Mesenteric fat pad (tissue), 1 donor: ENCODE measurements at places on chromosomes 12 and 14.

- peak; percentile 55 for DNase-seq
Measured at GRCh38 chr12:34297126-34297789, 275.0 kb downstream of the ALG10 start.

DNA sequence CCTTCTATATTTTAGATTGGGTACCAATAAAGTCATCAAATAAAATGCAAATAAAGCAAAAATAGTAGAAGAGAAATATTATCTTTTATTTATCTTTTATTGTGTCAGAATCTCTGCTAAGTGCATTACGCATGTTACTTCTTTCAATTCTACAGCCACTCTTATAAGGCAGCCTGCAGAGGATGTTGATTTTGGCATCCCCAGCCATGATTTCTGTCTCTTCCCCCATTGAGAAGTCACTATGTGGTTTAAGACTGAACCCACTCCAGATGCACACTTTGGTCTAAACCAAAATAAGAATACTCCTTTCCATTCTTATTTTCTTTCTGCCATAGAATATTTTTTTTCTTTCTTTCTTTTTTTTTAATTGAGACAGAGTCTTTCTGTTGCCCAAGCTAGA, 56.0 kb upstream of the ACSS3 start:
- no peak for DNase-seq

GRCh38 chr12:124605883-124606774, 38.7 kb upstream of the NCOR2 start:
- DNase-seq: no peak

DNA sequence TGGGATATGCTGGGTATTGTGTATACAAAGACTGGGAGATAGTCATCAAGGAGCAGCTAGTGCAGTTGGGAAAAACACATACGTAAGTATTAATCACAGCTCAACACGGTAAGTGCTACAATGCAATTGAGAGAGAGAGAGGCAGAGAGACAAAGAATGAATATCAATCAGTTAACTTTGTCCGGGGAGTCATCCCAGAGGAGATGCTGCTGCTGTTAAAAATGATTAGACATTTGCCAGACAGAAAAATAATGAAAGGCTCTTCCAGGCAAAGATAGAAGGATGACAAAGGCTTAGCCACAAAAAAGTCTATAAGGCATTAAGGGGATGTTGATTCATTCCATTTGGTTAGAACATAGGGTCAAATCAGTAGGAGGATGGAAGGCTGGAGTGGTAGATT, 45.1 kb downstream of the AKAP6 start:
- no peak for DNase-seq

GRCh38 chr12:124952801-124953200, 36.1 kb downstream of the DHX37 start:
- no peak for DNase-seq

GRCh38 chr12:51911788-51912711, 4.7 kb downstream of the ACVRL1 start:
- DNase-seq: peak; percentile 89

DNA sequence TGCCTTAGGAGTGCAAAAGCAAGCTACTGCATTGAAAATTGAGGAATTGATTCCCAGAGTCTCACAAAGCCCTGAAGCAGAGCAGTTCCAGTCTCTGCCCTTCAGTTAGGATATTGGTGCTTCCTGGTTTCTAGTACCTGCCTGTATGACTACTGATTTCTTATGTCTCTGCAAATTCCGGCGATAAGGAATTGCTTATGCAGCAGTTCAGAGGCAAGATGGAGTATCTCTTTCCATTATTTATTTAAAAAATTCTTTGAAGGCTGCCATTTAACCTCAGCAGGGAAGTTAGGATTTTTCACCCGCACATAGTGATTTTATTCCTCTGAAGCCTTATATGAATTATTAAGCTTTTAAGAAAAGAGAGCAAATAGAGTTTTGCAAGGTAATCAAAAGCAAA, 184.9 kb upstream of the SSTR1 start:
- DNase-seq: no peak

GRCh38 chr12:117143008-117143532, 43.9 kb upstream of the TESC start:
- DNase-seq: no peak

GRCh38 chr12:3658327-3659163, 94.4 kb downstream of the CRACR2A start:
- DNase-seq: no peak

- no peak for DNase-seq
Measured at GRCh38 chr14:106372870-106373652, 846.7 kb downstream of the TMEM121 start.

- DNase-seq: no peak
Measured at GRCh38 chr12:53618275-53618674, 7.9 kb downstream of the ATF7 start.

DNA sequence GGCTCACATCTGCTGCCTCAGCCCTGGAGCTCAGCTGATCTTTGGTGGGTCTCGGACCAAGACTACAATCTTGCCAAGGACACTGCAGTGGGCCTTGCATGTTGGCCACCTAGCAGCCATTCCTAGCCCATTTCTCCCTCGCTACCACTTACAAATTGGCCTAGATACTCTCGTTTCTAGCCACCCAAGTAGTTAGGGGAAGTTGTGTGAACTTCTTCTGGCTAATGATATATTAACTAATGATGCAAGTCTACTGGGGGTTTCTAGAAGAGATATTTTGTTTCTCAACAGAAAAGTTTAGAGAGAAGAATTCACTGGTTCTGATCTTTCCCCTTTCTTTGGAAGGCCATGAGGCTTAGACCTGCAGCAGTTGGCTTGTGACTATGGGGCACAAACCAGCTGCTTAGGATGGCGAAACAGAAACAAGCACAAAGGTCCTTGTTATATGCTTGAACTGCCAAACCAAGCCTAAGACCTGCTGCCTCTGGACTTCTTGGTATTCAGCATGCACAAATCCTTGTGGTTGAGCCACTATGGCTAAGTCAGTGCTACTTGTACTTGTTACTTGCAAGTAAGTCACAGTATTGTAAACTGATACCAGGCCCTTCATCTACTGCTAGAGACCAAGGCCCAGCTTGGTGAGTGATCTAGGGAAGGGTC, 30.5 kb upstream of the GPATCH2L start:
- no peak for DNase-seq

GRCh38 chr14:22715186-22715812, 51.2 kb upstream of the OXA1L start:
- no peak for DNase-seq

DNA sequence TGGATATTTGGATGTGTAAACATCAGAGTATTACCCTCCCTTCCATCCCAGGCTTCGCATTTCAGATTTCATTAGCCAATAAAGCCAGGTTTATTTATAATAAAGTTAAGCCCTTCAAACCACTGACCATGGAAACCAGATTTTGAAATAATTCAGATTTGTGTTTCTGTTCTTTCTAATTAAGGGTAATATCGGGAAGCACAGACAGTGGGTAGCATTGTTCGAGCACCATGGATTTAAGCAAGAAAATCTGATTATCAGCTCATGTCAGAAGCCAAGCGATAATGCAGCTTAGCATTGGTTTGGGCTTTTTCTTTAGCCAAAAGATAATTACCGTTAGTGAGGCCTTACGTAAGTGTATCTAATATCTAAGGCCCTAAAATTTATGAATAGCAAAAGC, 116.1 kb downstream of the C12orf42 start:
- DNase-seq: no peak

DNA sequence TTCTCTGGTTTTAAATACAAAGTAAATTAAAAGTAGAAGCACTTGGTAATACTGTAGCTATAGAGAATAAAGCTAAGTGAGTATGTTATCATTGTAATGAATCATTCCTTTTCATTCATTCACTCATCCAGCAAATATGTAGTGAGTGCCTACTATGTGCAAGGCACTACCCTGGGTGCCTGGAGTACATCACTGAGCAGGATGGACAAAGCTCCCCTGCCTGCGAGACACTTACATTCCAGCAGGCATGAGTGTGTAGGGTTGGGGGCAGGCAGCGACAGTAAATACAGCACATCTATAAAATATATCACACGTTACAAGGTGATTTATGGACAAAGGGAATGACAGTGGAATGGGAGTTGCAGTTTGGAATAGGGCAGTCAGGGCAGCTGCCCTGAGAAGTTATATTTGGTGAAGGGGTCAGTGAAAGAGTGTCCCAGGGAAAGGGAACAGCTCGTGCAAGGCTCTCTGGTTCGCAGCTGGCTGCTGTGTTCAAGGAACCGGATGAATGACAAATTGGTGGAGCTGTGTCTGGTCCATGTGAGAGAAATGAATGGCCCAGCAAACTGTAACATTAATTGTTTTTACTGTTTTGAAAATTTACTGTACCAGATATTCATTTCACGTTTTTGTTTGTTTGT, 159.6 kb downstream of the CRADD start:
- DNase-seq: no peak

GRCh38 chr14:104335176-104335575, 196.8 kb downstream of the KIF26A start:
- DNase-seq: peak; percentile 65

- DNase-seq: peak; percentile 35
Measured at GRCh38 chr12:104596134-104596799, 139.5 kb downstream of the CHST11 start.

DNA sequence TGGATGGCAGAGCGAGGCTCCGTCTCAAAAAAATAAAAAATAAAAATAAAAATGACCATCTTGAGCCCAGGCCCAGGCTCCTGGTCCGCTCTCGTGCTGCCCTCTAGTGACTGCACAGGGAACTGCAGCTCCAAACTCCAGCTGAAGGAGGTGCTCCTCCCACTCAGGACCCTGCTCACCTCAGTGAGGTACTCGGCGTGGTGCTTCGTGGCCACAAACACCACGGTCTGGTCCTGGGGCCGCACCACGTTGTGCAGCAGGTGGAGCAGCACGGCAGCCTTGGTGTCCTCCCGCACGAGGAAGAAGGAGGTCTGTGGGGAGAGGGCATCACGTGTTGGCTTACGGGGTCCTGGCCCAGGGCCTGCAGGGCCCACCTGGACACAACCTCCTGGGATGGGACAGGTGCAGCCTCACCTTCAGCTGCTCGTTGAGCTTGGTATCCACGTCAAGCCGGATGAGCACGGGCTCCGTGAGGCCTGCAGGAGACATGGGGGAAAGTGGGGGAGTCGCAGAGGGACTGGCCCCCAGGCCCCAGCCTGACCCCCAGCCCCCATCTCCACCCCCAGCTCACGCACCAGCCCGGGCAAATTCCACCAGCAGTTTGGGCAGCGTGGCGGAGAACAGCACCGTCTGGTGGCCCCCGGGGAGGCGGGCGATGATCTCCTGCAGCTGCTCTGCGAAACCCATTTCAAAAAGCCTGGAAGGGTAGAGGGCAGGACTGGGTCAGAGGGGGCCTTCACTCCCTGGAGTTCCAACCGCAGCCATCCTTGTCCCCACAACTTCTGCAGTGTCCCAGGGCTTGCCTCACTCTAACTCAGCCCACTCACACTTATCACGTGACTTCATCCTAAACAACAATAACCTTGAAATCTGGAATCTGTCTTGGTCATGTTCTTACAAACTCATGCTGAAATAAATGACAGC, 10.6 kb downstream of the DDX54 start:
- DNase-seq: no peak

DNA sequence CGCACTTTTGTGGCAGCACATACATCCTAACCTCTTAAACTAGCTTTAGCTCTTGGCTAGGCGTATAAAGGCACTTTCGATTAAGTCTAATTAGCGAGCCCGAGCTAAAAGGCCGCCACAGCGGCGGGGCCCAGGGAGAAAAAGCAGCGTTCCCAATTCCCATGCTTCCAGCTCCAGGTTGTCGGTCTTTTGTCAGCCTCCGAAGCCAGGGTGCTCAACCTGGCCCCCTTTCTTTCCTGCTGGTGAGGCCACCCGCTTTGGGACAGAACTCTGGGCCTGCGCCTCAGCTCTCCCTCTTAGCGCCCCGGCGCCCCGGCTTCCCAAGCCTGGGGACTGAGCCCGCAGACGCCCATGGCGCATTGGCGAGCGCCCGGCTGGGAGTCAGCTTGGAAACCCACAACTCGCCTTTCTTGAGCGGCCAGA, 33.3 kb upstream of the TBX5 start:
- DNase-seq: no peak

DNA sequence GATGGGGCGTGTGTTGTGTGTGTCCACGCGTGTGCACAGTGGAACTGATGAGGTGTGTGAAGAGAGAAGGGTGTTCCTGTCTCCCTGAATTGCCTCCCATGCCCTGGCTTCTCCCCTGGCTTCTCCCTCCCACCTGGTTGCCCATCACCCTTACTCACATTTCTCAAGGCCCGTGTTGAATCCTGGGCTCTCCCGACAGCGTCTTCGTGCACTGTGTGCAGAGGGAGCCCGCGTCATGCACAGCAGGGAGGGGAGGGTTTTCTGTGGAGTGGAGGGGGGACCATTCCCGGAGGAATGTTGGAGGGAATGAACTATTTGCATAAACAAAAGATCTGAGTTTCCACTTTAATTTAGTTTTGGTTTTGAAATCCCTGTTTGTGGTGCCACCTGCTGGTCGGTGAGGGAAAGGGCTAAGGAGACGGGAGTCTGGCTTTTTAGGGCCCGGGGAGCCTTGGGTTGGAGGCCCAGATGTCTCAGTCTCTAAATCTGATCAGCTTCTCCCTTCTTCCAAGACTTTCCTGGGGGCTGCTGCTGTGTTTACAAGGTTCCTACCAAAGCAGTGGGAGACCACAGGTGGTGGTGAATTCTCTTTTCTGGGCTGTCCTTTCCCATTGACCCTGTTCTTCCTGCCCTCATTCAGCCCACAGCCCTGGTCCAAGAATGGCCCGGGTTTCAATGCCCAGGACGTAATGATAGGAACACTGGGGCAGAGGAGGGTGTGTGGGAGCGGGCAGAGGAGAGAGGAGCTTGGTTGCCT, at the start of gene C1R:
TSS of gene C1R (minus strand) at position 217 of the 757 bp plus-strand sequence. CDS start at position 160, 57 bp downstream.
- no peak for DNase-seq
